ENCODE measurements at places on chromosomes 1 and 21.

- DNase-seq, result no peak
Observed at GRCh38 chr1:235304549-235305451, 23.2 kb downstream of the ARID4B start.

GRCh38 chr21:35586305-35586704 lies 474.0 kb downstream of the SETD4 start:
- DNase-seq, result no peak

- no peak for DNase-seq
Observed at GRCh38 chr1:159429074-159429861, 2.7 kb upstream of the OR10J4 start.

- no peak for DNase-seq
Observed at GRCh38 chr1:245131026-245131393, 23.8 kb upstream of the KIF26B start.

- DNase-seq, result no peak
Observed at GRCh38 chr1:227424159-227424680, 105.9 kb upstream of the CDC42BPA start.

GRCh38 chr1:172356620-172357019 lies 63.9 kb upstream of the C1orf105 start:
- DNase-seq, result no peak

DNA sequence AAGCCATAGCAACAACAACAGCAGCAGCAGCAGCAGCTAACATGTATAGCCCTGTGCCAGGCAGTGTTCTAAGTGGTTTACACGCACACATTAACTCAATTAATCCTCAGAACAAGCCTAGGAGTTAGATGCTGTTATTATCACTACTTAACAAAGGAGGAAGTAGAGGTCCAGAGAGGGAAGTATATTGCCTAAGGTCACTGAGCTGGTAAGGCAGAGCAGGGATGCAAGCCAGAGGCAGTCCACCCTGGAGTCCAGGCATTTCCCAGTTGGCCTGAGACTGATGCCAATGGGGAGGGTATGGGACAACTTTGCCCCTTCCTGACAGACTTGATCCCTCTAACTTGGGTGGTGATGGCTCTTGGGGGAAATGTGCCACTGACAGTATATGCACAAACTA lies 6.8 kb downstream of the CDC14A start:
- no peak for DNase-seq

DNA sequence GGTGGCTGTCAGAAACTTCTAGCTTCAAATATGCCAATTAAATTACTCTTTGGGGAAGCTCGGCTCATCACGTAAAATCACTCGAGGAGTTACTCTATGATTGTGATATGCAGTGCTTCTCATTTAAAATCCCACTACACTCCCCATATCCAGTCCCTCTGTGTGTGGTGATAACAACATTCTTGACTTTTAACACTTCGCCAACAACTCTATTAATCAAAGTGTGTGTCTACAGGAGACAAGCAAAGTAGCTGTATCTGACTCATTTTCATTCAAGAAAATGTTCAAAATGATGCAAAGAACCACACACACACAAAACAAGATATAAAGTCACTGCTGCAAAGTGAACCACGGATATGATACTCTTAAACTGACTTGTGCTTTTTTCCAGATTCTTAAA lies 341.3 kb downstream of the DSCAM start:
- no peak for DNase-seq

DNA sequence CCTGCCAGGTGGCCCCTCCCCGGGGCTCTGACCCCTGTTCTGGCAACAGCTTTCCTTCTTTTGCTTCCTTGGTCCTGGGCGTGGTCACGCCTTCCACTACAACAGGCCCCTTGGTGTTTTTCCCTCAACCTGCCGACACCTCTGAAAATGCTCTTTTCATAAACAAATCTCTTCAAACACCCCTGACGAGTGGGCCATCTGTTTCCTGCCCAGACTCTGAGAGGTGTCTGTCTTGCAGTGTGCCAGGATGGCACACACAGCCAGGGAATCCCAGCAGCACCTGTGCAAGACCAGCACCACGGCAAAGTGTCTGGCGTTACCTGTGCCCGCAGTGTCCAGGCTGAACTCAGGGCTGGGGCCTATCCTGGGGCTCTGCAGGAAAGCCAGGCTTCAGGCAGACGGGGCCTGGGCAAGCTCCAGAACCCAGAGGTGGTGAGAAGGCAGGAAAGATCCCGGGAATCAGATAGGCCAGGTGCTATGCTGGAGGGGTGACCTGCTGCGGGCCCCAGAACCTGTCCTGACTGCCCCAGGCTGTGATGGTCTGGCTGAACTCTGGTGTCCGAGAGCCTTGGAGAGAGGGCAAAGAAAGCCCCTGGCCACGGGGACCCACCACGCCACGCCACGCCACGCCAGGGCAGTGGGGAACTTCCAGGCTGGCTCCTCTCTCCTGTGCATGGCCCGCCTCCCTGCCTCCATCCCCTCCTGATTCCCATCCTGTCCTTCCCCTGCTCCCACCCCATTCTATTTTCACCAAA lies 88.9 kb downstream of the SIK1 start:
- DNase-seq, result no peak

GRCh38 chr1:17167041-17167785 lies 37.7 kb upstream of the PADI1 start:
- DNase-seq, result no peak

DNA sequence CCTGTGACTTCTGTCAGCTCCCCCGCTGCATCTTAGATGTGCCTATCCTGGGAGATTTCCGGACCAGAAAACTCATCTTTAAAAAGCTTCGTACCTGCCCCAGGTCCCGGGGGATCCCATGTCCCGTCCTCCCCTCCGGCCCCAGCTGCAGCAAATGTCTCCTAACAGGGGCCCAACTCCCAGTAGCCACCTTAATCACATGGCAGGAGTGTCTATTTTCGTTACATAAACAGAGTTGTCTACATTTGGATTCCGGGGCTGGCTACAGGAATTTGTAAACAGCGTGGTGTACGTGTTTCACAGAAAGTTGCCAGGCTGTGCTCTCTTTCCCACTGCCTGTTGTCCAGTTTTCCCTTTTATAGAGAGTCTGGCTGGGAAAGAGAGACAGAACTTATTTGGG lies 17.9 kb upstream of the KCNE2 start:
- DNase-seq, result no peak

DNA sequence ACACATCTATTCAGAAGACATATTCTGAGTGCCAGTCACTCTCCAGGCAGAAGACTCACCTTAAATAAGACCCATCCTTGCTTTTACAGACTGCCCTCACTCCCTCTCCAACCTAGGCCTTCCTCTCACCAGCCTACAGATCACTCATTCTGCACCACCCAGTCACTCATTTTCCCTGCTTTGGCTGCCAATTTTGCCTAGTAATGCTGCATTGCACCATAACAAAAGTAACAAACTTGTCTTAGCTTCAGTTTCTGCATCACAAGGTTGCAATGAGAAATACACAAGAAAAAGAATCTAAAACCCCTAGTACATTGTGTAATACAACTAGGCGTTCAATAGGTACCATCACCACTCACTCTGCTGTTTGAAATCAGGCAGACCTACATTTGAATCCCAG lies 292.4 kb downstream of the PLPP3 start:
- no peak for DNase-seq

DNA sequence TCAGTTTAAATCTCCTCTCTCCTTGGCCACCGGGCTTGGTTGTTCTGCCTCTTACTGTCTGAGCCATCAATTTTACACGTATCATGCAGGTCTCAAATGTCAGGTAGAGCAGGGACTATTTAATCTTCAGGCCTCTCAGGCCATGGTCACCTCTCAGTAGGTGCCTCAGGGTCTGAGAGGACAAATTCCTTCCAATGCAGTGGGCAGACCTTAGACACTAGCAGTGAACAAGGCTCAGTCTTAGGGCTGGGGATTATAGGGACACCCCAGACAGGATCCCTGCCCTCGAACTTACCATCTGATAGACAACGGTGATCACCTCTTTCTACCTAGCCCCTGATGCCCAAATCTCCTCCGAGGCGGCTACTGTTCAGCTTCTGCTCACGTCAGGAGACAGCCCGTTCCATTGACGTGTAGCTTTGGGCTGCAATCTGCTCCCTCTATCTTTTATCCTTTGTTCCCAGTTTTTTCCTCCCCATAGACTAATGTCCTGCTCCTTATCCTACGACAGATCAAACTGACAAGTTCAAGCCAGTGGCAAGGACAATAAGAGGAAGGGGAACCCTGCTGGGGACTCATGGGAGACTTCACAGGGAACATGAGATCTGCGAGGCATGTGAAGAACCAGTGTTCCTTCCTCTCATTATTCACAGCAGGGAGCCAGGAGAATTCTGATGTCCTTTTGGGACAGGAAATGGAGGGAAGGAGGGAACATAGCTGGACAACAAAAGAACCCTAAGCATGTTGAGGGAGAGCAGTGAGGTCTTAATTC lies 1.4 kb upstream of the MYOG start:
- no peak for DNase-seq

DNA sequence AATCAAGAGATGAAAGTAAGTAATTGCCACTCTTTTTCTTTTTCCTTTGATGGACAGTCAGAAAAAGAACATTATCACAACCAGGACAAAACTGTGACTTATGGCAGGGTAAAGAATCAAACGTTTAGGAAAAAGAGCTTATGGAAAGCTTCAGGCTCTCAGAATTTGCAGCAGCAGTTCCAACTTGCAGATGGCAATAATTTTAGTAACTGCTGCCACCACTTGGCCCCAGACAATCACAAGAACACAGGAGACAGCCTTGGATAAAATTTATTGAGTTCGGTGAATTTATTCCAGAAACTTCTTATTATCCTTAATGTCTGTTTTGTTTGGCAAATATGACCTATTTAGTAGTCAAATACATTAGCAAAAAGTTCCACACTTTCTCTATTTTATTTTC lies 804.4 kb downstream of the BRINP3 start:
- DNase-seq, result no peak

DNA sequence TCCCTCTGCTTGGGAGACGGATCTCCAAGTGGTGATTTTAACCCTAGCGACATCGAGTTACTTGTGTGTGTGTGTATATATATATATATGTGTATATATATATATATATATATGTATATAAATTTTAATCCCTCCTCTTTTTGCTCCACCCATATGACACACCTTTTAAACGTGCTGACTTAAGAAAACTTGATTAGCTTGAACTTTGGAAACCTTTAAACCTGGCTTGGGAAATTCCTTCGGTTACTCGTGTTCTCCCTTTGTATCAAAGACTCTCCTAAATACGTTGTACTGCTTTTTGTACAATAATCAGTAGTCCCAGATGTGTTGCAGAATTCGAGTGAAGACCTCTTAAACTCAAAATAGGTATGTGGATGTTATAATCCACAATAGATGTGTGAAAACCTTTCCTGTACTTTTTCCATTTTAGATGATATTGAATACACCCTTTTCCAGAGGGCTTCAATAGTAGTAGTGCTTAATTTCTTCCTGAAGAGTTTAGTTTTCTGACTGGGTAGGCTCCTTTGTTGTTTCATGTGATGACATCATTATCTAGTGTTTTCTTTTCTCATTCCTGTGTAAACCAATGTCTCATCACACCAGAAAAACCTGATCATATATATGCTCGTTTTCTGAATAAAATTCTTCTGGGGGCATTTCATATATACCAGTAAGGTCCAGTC lies 1.4 kb downstream of the RNF11 start:
- no peak for DNase-seq

GRCh38 chr1:39701049-39701439 lies 9.8 kb upstream of the HPCAL4 start:
- no peak for DNase-seq

DNA sequence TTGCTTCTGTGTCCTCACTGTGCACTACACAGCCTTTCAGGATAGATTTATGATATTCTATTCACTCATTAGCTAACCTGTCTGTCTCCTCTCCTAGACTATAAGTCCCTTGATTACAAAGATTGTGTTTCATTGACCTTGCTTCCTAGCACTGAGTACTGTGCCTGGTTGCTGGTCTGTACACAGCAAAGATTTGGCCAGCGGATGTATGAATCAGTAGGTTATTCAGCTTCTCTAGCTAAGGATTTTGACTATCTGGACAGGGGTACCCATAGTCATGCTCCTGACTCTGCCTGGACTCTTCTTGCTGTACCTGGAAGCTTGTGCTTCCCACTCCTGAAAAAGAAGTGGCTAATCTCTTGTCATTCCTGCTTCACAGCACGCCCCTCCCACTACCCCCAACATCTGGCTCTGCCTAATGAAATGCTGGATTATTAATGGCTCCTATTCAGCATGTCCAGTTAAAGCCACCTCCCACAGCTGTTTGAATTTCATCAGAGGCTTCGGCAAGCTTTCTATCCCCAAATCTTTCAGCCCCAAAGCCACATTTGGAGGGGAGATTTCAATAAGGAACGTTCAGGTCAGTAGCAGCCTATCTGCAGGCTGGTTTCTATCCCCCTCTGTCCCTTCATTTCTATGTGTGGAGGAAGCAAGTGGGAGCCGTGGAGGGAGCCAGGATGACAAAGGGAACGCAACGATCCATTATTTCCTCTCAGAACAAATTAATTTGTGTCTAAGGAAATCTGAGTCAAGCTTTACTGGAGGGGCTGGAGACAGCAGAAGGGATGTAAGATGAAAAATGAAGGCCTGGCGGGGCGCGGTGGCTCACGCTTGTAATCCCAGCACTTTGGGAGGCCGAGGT lies 64.8 kb upstream of the PPM1J start:
- no peak for DNase-seq

DNA sequence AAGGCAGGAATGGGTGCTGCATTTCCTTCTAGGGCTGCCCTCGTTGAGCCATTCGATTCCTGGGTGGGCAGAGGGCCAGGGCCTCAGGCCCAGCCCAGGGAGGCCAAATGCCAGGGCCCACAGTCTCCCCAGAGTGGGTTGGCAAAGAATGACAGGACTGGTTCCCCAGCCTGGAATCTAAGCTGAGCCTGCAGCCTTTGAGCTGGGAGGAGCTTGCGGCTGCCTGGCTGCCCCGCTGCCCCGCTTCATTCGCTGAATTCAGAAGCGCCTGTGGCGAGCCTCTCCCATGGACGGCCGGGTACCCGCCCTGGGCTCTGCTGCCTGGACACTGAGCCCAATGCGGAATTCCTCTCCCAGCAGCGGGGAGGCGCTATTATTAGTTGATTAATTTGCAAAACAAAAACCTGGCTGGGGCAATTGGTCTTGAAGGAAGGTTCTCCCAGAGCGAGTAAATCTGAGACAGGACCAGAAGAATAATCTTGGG lies 32.3 kb upstream of the TARDBP start:
- no peak for DNase-seq

DNA sequence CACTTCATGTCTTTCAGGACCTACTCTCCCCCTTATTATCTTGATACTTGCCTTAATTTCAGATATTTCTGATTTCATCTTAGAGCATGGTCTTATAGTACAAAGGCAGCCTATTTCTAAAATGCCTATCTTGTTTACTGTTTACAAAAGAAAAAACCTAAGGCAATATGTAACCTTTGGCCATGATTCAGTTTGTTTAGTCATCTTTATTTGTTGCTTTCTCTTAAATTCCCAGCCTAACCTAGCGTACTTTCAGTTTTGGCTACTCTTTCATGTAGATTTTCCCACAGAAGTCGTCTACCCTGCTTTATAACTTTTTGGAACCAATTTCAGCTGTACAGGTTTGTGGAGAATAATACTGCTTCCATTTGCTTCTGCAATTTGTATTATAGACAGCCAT lies 81.8 kb downstream of the KIF1B start:
- no peak for DNase-seq

DNA sequence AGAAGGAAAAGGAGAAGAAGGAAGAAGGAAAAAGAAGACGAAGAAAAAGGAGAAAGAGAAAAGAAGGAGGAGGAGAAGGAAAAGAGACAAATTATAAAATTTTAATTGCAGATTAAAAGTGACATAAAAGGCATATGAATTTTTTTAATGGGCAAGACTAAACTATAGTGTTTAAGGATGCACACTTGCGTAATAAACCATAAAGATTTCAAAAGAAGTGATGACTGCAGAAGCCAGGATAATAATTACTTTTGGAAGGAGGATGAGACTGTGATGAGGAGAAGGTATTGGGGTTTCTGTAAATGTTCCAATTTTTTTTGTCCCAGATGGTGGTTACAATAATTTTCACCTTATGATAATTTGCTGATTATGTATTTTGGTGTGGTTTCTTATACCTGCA lies 243.1 kb upstream of the PKN2 start:
- DNase-seq, result no peak

Data from GM12892 (cell line).